Activated naive CD4-positive, alpha-beta T cell (primary cell): ENCODE measurements at places on chromosomes 7 and 10.

DNA sequence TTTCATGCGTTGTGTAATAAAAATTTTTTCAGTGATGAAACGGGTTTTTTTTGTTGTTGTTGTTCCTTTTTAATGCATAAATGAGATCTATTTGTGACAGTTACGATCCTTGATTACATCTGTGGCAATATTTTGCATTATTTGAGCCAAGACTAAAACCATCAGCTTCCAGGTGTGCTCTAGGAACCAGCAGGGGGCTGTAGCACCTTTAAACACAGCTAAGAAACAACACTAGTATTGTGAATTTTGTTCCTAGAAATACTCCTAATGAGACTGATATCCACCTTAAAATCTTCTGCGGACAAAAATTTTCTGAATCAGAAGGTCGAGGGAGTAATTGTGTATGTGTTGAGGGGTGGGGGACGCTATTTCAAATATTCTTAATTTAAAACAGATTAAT is 52.6 kb downstream of the FGFBP3 start:
- no peak for DNase-seq

- DNase-seq = no peak
Observed at GRCh38 chr10:9450801-9451200, 1396.3 kb downstream of the GATA3 start.

GRCh38 chr10:51956822-51957221 is 257.4 kb upstream of the CSTF2T start:
- no peak for DNase-seq

DNA sequence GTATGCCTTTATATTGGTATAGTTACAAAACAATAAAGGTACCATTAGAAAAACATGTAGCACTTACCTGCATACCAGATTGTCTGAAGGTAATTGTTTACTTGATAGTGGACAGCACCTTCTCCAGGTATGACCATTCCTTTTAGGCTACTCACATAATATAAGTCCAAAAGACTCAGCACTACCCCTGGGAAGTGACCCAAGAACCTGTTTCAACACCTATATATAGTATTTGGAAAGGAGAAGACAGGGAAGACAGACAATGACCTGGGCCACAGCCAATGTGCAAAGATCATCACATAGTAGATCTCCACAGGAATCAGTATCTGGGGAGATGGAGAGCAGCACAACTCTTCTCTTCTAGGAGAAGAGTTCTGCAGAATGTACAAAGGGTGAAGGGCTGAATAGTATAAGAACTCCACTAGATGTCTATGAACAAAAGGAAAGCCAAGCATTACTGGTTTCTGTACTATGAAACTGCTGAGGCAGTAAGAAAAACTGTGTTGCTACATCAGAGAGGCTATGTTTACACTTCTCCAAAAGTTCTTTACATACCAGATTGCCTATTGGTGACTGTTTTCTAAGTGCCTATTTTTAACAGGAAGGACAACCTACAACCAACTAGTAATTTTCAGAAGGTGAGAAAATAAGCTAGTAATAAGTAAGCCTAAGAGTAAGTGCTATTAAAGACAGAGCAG is 159.2 kb downstream of the BTAF1 start:
- no peak for DNase-seq

DNA sequence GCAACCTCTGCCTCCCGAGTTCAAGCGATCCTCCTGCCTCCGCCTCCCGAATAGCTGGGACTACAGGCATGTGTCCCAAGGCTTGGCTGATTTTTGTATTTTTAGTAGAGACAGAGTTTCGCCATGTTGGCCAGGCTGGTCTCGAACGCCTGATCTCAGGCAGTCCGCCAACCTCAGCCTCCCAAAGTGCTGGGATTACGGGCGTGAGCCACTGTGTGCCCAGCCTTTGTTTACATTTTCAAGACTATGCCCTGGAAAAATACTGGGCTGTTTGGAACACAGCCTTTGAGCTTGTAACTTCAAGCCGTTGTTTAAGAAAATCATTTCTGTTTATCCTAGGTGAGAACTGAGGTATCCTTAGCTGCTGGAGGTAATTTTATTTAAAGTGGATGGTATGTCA is 1.9 kb downstream of the ZKSCAN1 start:
- DNase-seq = no peak

DNA sequence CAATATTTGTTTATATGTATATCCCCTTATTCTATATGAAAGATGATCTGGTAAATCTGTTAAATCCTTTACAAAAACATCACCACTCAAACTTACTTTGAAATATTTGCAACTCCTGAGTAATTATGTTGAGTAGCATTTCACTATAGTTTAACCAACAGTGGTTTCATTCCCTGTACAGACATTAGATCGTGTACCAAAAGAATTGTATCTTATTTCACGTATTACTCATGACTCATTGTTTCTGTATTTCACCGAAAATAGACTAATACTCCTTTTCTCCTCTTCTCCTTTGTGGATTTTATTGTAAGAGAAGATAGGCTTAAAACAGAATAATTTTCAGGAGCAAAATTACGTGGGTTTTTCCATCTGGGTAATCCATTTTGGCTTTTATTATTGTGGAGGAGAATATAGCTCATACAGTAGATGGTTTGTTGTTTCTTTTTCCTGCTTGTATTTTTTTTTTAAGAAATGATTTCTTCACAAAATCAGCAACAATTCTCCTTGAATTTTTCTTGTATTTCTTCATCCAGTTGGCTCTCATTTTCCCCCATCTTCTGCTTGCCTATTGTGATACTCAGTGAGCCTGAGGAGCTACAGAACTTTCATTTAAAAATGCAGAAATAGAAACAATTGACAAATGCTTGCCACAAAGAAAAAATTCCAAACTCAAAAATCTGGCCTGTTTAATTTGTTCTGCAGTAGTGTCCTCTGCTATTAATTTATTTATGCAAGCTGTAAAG is 90.6 kb upstream of the OIT3 start:
- no peak for DNase-seq

DNA sequence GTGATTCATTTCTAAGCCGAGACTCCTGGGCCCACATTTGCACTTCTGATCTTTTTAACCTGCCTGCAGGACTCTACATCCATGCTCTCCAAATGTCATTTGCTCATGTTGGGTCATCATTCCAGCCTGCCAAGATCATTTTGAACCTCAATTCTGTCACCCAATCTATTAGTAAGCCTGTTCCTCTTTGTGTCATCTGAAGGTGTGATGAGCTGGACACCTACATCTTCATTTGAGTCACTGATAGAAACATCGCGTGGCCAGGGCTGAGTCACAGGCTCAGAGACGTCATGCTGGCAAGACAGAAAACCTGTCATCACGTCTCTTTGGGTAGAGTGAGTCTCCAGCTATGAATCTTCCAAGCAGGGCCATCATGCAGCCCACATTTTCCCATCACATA is 65.3 kb upstream of the SLF2 start:
- DNase-seq = no peak

DNA sequence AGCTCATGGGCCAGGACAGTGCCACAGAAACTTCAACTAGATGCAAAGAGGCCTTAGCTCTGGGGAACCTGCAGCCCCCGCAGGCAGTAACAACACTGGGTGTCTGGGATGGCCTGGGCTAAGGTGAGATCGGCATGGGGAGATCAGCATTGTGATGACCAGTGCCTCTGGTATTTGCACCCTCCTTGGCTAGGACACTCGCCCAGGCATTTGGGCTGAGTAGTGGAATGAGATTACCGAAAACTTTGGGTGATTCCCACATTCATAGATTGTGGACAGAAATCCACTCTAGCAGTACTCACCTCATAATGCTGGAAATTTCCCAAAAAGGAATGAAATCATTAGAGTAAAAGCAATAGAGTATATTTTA is 70.6 kb upstream of the ZMIZ2 start:
- no peak for DNase-seq

GRCh38 chr7:97752215-97752614 is 20.3 kb downstream of the TAC1 start:
- no peak for DNase-seq

DNA sequence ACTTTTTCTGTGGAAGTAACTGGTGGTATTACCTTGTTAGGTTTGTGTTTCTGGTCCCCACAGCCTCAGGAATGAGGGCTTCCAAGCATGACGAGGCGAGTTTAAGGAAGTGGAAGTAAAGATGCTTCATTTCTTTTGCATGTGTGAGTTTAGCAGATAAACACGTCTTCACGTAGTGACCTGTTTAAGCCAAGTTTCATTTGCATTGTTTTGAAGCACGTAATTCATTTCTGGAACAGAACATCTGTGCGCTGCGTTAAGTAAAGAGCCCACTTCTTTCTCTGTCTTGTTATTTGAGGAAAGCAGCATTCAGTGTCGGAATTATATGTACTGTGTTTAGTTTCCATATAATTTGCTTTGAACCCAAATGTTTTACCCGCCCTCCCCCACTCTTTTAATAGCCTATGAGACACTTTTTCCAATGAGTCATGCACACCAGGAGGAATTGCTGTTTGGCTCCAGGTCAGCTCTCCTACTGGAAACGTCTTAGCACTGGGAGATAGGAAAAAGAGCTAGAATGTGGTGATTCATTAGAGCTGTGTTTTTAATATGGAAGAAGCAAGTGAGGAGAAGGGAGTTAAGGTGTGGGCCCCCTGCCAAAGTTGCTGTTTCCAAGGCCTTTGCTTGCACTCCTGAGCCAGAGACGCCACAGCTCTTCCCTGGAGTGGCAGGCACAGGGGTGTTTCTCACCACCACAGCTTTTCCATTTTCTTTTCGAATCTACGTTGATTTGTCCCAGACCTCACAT is 36.7 kb downstream of the BTBD16 start:
- no peak for DNase-seq

DNA sequence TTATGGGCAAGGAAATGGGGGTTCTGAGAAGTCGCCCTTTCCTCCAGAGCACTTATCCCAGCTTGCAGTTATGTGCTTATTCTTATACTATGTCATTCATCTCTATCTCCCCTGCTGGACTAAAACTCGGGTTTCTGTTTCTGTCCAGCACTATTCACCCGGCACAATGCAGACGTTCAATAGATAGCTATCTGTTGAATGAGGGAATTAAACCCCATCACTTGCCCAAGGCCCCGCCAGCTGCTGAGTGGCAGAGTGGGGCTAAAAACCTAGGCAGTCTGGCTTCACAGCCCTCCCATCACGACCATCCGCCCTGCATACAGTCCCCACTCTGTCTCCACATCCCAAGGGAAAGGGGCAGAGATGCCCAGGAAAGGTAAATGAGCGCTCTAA is 5.4 kb downstream of the SLIT1 start:
- DNase-seq = no peak

GRCh38 chr7:4700577-4701235 is 18.6 kb downstream of the FOXK1 start:
- DNase-seq = no peak

DNA sequence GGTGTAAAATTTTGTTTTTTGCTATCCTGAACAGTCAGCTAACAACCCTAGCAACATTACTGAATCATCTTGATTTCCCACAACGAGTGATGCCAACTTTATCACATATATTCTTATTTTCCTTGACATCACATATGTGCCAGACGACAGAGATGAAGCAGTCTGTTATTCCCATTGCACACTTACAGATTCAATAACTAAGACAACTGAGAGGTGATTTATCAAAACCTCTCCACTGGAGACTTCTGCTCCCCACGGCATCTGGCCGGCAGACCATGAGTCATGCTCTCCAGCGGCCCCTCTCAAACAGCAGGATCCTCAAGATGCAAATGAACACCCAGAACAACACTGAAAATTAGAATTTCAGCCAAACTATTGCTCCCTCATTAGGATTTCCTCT is 57.1 kb downstream of the AMPH start:
- no peak for DNase-seq

GRCh38 chr10:5544216-5544805 is 19.6 kb downstream of the CALML3 start:
- DNase-seq = no peak

- DNase-seq = no peak
Observed at GRCh38 chr7:51640841-51641240, 324.2 kb upstream of the COBL start.
